ENCODE measurements at places on chromosomes 4 and X. TPM values are rescaled to one million over a fixed set of nuclear protein-coding genes. Genes with fewer than 3 reads are reported as not detected.

Gene TLL1
- polyA plus RNA-seq: 1.1 TPM

Gene TENM3
- 3.2 TPM for polyA plus RNA-seq

Gene DOK7
- 0.98 TPM for polyA plus RNA-seq

Gene GPR119
- not detected for polyA plus RNA-seq

Gene MSX1
- 7.9 TPM for polyA plus RNA-seq

Gene GATA1
- polyA plus RNA-seq: not detected

Gene MND1
- 0.44 TPM for polyA plus RNA-seq

Gene MAGEA6
- polyA plus RNA-seq: not detected

Gene SOD3
- 7.5 TPM for polyA plus RNA-seq

Gene ERCC6L
- 0.33 TPM for polyA plus RNA-seq

DNA sequence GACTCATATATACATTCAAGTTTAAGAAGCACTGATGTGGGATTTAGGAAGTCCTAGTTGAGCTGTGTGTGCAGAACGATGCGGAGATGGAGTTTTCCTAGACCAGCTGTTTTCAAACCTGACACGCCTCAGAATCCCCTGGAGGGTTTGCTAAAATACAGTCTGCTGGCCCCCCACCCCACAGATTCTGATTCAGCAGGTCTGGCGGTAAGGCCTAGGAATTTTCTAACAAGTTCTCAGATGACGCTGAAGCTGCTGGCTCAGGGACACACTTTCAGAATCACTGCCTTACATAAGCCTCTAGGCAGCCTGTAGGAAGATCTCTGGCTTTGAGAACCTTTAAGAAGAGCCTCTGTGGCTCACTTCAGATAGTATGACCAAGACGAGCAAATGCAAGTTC is 73.1 kb downstream of the PHEX start:
- no peak for DNase-seq

- no peak for DNase-seq
These were observed 626.6 kb downstream of the MID1IP1 start for GRCh38 chrX:39427906-39428305.

GRCh38 chr4:21490682-21491081 is 457.9 kb downstream of the KCNIP4 start:
- DNase-seq: no peak

DNA sequence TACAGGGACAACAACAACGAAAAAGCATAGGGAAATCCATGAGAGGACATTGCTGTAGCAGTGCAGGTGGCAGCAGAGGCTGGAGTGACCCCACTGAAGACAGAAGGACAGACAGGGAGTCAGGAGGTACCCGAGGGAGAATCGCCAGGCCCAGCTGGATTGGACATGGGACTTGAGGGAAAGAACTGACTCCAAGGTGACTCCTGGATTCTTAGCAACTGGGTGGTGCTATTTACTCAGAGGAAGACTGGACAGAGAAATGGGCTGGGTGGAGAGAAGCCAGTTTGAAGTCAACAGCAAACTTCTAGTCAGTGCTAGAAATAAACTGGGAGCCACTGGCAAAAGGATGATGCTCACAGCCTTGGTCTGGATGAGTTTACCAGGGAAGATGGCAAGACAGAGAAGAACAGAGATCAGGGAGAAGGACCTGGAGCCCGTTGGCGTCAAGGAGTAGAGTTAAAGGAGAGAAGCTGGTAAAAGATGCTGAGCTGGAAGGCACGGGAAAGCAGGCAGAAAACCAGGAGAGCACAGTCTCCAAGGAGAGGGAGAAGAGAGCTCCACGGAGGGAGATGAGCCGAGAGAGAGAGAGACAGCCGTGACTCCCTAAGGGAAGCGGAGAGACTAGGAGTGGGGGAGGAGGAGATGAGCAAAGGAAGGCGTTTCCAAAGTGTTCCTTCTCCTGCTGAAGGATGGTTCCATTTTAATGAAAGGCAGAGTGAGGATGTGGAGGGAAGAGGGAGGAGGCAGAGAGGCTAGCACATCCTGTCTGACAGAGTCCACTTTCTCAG is 119.4 kb downstream of the AFAP1 start:
- DNase-seq: no peak

DNA sequence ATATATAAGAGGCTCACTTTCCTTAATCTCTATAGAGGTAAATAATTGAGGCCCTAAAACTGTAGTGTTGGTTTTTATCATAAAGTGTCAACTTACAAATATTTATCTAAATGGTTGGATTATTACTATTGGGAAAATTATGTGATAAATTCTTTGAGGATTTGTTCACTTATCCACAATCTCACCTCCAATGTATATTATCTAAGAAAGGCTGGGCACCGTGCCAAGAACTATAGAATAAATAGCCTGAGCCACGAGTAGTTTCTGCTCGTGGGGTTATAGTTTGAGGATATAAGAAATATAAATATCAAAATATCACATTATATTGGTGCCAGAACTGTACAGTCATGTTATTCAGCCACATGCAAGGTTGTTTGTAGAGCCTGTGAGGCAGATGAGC is 177.9 kb downstream of the VEGFC start:
- no peak for DNase-seq

GRCh38 chr4:125741825-125742452 is 427.2 kb downstream of the FAT4 start:
- no peak for DNase-seq

GRCh38 chr4:153771046-153771445 is 11.2 kb upstream of the RNF175 start:
- no peak for DNase-seq

DNA sequence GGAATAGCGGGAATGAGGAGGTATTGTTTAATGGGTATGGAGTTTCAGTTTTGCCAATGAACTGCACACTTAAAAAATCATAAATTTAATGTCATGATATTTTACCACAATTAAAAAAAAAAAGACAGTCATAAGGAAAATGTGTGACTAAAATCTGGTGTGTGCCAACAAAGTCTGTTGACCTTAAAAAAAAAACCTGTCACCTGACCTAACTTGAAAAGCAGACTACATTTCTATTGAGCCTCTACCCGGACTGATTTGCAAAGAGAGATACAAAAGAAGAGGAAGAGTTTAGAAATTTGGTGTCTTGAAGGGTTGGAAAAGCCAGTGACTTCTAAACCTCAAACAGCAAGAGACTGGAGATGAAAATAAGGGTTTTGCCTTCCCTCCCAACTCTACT is 48.4 kb downstream of the TMEM150C start:
- no peak for DNase-seq

GRCh38 chr4:151808542-151808941 is 47.7 kb upstream of the GATB start:
- DNase-seq: no peak

- no peak for DNase-seq
These were observed 354.8 kb downstream of the MID1IP1 start for GRCh38 chrX:39156051-39156450.

DNA sequence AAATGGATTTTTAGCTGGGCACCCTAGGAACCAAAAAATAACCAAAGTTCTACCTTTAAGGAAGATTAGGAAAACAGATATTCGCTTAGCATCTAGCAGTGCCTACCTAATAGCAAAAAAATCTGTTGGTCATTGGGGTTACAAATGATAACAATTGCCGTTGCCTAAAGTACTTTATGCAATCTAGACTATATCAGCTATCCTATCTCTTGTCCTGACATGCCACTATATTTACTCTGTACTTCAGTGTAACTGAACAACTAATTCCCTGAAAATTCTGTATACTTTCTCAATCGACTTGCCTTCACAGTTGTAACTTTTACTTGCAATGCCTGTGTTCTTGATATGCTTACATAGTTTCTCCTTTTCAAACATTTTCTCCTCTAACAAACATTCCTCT is 282.9 kb upstream of the PCDH7 start:
- no peak for DNase-seq

- DNase-seq: no peak
These were observed 1674.0 kb upstream of the PCDH7 start for GRCh38 chr4:29046186-29046585.

DNA sequence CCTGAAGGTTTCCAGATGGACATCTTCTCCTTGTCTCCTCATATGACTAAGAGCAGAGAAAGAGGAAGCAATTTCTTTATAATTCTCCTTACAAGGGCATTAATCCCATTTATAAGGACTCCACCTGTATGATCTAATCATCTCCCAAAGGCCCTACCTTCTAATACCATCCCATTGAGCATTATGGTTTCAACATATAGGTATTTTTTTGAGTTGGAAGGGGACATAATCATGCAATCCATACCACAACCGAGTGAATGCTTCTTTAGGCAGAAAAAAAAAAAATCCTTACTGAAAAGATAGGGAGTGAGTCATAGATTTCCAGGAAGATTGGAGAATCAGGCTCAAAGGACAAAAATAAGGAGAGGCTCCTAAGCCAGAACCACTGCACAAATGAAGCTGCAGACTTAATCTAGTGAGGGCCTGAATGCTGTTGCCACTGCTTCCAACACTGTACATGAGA is 312.5 kb upstream of the HS3ST1 start:
- no peak for DNase-seq

GRCh38 chr4:930827-931193 is 1.3 kb downstream of the GAK start:
- no peak for DNase-seq

DNA sequence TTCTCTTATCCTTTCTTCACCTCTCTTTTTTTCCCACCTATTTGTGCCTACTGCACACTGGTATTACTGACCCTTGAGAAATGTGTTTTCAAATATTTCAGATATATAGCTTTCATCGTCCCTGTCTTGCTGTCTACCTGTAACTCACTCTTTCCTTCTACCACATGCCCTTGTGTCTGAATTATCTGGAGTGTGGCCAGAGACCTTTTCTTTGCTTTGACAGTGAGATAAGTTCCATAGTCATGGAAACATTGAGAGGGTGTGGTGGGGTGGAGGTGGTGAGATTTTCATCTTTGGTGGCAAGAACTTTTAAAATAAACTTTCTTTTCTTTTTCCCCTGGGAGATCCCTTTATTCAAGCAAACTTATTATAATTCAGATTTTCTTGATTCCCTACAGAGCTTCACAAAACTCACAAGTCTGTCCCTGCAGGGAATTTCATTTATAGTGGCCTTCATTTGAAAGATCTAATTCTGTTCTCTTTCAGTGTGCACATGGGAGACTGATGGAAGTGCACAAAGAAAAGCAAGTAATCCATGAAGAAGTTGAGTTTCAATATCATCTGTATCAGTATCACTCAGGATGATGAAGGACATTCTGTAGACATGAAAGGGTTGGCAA is 95.7 kb downstream of the SH2D1A start:
- DNase-seq: no peak

- DNase-seq: no peak
These were observed 134.4 kb upstream of the CPEB2 start for GRCh38 chr4:14867847-14868246.

GRCh38 chrX:44708470-44708869 is 135.4 kb upstream of the DUSP21 start:
- DNase-seq: no peak

DNA sequence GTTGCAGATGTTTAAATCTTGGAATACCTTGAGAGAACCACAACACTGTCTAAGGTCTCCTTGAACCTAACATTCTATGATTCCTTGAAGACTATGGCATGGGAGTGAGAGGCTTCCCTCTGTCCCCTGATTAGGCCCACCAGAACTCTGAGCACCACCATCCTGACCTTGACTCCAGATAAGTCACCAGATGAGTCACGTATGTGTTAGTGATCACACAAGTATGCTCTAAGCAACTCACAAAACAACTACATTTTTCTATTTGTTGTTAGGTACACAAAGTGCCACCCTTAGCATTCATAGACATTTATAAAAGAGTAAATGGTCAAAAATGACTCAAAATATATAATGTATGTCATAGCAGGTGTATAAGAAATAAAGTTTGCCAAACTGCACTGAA is 252.9 kb upstream of the CXXC4 start:
- no peak for DNase-seq

GRCh38 chr4:183657564-183657963 is 1.4 kb downstream of the RWDD4 start:
- no peak for DNase-seq

GRCh38 chrX:10450959-10451355 is 169.4 kb downstream of the MID1 start:
- DNase-seq: no peak

GRCh38 chr4:142556048-142556447 is 290.1 kb downstream of the INPP4B start:
- no peak for DNase-seq

DNA sequence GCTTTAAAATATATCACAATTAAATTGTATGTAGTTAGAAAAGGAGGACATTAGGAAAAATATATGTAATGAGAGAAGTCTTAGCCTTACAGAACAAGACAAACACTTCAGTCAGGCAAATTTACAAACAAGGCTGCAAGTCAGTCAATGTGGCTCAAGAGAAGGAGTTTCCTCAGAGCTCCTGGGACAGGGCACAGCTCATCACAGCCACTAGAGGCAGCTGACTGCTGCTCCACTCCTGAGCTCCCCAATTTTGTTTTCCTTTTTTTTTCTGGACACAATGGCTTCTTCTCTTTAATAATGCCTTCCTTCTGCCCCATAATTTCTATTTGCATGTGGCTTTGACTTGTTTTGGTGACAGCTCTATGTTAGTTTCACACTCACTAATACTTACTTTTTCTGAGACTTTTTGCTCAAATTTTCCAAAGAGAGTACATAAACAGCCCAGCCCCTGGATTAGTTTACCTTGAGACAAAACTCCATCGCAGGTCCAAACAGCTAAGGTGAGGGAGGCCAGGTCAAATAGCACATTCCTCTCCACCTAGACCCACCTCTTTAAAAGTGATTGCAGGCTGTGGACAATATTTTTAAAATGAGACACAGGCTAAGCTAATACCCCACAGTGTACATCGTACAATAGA is 850.4 kb upstream of the FRG1 start:
- no peak for DNase-seq

- DNase-seq: no peak
These were observed 22.0 kb downstream of the GUCY1B1 start for GRCh38 chr4:155780775-155781174.

- DNase-seq: no peak
These were observed 271.6 kb downstream of the TLL1 start for GRCh38 chr4:166144607-166145006.

DNA sequence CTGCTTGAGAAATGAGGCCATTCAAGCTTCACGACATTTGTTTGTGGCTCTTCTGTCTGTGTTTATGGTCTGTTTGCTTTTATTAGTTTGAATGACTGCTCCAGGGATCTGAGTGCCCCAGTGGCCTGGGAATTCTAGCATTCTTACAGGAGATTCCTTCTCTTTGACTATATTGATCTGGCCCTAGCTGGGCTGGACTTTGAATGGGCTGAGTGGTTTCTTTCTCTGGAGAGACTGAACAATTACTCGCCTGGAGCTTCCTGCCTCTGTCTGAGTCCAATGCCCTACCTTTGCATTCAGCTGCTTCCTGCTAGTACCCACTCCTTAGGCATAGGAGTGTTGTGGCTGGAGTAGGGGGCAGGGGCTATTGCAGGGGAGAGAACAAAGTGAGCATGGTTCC is 51.2 kb upstream of the EDA start:
- no peak for DNase-seq
